ENCODE measurements at places on chromosomes 2 and 18.

GRCh38 chr18:24659827-24660720 lies 199.6 kb downstream of the HRH4 start:
- DNase-seq, result no peak

GRCh38 chr2:27811768-27812167 lies 40.2 kb downstream of the MRPL33 start:
- no peak for DNase-seq

- no peak for DNase-seq
These were observed 56.4 kb downstream of the SNORC start for GRCh38 chr2:232926431-232926939.

DNA sequence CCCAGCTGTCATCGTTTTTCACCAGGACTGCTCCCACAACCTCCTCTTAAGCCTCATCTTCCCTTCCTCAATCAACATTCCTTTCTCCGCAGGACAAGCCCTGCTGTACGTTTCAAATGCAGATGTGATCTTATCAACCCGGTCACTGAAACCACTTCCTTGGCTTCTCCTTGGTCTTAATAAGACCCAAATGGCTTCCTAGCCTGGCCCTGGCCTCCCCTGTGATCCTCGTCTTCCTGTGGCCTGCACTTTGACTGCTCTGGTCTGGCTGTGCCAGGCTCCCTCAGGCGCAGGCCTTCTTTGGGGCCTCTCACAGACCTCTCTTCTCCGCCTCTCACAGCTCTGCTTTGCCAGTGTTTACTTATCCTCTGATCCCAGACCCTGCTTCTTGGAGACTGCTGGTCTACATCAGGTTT lies 4.7 kb upstream of the ADNP2 start:
- DNase-seq, result no peak

DNA sequence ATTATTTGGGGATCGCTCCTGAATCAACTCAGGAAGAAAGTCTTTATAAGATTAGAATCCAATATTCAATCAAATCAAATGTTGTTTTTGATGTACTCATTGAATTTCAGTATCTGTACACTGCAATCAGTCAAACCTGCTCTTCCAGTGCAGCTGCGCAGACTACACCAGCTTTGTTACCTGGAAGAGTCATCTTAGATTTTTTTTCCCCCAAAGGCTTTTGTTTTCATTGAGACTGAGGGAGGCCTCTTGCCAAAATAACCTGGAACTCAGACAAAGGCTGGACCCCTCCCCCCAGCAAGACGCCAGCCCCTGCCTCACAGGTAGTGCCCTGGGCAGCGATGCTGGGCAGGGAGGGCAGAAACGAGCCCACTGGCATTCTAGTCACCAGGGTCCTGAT lies 74.8 kb downstream of the ARHGEF4 start:
- no peak for DNase-seq

GRCh38 chr2:99490623-99491461 lies 1.0 kb upstream of the REV1 start:
- DNase-seq, result peak; percentile 63

- no peak for DNase-seq
These were observed 257.9 kb downstream of the PTPRM start for GRCh38 chr18:7824970-7825369.

DNA sequence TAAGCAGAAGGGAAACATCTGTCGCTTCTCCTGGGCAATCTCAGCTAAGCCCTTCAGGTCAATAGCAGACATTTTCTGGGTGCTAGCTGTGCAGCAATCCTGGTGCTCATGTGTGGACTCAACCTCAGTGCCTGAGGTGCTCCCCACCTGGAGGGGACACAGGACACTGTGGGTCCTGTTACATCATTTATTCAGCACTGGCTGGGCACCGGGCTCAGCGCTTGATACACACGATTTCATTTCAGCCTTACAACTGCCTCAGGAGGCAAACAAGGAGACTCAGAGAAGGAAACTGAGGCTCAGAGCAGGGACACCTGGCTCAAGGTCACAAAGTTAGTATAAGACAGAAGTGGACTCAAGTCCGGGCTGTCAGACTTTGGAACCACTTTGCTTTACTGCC lies 46.7 kb downstream of the MARCO start:
- no peak for DNase-seq

DNA sequence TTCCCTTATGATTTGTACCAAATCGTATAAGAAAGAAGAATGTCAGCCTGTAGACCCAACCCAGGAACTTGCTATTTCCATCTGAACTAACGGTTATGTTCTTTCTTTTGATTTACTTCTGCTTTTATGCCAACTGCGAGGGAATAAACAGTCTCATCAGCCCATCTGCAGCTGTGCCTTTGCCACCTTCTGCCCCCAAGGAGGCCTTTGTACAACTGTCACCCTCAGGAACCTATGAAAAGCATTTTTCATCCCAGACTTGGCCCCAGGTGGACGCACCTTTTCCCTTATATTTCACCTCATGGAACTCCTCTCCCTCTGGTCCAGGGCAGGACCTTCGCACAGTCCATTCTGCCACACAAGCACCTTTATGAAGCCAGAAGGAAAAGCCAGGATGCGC lies 109.8 kb downstream of the AOX1 start:
- no peak for DNase-seq

GRCh38 chr2:118773826-118774225 lies 73.6 kb downstream of the EN1 start:
- no peak for DNase-seq

DNA sequence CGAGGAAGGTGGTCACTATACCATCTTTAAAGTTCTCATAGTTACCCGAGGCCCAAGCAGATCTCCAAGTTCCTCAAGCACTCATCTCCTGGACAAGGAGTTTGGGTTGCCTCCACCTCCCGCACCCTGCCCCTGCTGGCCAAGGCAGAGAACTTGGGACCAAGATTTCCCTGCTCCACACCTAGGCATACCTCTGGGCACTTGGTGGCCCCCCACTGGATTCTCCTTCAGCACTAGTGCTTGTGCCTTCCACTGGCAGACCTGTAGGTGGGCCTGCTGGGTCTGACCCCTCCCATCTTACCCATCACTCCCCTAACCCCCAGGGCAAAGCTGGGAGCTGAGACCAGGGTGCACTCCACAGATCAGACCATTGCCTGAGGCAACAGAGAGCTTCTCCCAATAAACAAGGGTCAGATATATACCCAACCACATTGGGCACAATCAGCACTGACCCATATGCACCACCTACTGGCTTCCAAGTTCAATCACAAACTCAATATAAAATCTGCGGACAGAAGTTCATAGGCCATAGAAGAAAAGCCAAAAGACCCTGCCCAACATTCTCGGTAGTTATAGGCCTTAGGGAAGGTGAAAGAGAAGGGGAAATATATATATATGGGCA lies 244.2 kb downstream of the EXOC6B start:
- DNase-seq, result no peak

DNA sequence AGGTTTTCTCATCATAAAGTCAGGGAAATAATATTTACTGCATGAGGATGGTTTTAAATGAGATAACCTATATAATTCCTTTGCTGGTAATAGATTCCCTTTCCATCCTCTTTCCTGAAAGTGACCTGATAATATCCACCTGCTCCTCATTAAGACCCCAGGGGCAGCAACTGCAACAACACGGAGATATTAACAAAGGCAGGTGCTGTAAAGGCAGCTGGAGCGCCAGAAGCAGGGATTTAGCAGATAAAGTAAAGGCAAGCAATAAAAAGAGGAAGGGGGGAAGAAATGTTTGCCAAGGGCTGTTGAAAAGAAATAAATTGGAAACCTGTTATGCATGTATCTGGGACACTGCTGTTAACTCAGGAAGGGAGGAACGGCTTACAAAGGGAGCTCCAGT lies 472.6 kb upstream of the KLHL29 start:
- no peak for DNase-seq

DNA sequence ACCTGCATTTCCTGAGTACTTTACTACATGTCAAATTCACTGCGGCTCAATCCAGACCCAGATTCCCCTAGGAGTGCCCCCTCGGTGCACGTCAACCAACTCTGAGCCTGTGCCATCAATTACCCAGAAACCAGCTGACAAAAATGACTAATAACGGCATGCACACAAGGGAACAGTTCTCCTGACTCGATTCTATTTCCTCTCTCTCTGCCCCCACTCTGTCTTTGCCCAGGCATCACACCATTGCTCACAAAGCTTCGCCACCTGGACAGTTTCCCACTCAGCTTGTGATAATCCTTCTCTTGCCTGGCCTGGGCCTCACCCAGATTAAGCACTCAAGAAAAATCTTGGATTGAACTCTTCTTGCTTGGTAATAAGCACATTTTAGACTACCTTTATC lies 115.3 kb upstream of the NDUFV2 start:
- DNase-seq, result no peak

DNA sequence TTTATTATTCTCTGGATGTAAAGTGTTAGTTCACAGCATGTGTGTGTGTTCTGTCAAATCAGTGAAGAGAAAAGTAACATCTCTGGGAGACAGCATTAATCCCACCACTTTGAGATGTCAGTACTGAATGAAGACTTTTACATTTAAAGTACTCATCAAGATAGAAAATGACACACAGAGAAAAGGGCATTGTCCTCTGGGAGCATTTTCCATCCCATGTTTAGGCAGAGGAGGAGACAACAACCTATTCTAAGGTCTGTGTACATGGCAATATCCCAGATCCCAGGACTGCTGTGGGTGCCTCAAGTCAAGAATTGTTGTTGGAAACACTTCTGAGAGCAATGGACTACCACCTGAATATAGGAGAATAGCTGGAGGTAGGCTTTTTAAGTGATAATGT lies 201.5 kb downstream of the PPP1R1C start:
- no peak for DNase-seq

- DNase-seq, result no peak
These were observed 112.4 kb downstream of the SPP2 start for GRCh38 chr2:234162861-234163260.

GRCh38 chr2:8090748-8091700 lies 590.8 kb upstream of the ID2 start:
- DNase-seq, result no peak

GRCh38 chr2:128442053-128442751 lies 123.5 kb upstream of the HS6ST1 start:
- DNase-seq, result no peak

- no peak for DNase-seq
These were observed 18.3 kb upstream of the CHCHD5 start for GRCh38 chr2:112566104-112566503.

DNA sequence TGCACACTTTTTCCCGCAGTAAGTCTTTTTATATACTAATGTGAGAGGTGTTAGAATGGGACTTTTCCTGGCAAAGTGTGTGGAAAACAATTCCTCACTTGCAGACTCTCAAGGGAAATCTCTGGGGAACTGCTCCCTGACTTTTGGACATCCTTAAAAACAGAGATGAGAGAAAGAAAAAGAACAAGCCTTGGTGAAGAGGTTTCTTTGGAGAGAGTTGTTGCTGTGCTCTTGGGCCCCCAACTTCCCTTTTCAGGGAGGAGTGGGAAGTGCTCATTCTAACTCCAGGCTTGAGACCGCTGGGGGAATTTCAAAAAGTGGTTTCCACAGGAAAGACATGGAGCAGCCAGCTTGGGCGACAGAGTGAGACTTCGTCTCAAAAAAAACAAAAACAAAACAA lies 142.6 kb upstream of the SPRED2 start:
- no peak for DNase-seq

DNA sequence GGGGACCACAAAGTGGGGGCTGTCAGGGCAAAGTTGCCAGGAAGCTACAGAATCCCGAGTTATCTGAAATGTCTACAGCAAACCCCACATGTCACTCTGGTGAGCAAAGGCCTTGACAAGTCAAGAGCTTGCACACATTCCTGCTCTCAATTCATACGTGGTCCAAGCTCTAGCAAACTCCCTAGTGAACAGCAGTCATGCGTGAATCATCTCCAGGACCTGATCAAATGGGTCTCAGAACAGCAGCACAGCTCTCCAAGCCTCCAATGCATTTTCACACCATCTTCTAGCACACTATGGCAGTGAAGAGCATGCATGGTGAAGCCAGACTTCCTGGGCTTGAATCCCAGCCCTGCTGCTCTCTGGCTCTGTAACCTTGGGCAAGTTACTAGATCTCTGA lies 68.5 kb downstream of the MYO5B start:
- no peak for DNase-seq

DNA sequence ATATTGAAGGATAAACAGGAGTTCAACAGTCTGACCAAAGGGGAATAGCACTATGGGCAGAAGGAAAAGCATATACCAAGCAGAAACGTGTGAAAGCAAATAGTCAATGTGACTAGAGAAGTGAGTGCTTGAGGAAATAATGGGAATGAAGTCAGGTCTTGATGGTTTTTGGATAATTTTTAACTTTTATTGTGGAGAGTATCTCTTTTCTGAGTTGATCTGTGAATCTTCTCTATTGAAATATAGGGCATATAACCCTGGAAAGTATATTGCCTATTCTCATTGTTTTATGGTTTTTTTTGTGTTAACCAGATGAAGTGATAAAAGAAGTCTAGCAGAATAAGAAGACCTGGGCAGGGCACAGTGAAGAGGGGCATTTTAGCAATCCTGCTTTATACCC lies 16.4 kb upstream of the FABP1 start:
- no peak for DNase-seq

DNA sequence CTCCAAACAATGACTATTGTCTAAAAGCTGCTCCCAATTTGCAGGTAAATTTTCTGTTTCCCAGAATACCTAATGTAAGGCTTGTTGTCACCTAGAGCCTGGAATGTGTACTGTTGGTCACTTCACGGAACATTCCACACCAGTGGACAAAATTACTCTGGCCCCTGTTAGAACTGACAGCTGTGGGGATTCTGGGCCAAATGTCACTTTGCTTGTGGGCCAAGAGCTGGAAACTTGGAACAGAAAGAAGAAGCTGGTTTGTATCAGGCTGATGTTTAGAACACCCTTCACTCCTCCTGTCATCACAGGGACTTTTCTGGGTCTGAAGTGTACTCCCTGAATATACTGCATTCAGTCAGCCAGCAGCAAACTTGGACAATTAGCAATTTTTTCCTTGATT lies 495.6 kb upstream of the SYT4 start:
- no peak for DNase-seq

GRCh38 chr2:134137182-134137611 lies 116.7 kb upstream of the MGAT5 start:
- DNase-seq, result peak; percentile 40

DNA sequence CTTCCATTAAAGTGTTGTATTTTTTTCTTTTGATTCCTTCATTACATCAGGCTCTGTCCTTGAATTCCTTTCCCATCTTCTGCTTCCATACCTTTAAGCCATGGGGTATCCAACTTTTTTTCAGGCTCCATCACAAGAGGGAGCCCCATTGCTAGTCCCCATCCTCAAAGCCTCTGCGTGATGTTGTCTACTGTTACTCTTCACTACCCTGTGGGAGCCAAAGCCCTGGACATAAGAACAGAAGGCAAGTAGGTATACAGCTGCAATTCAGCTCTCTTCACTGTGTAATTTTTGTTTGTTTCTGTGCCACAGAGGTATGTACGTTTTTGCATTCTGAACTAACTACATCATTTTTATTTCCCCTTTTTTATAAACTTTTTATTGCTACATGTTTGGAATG lies 36.6 kb upstream of the CCNYL1 start:
- DNase-seq, result no peak

DNA sequence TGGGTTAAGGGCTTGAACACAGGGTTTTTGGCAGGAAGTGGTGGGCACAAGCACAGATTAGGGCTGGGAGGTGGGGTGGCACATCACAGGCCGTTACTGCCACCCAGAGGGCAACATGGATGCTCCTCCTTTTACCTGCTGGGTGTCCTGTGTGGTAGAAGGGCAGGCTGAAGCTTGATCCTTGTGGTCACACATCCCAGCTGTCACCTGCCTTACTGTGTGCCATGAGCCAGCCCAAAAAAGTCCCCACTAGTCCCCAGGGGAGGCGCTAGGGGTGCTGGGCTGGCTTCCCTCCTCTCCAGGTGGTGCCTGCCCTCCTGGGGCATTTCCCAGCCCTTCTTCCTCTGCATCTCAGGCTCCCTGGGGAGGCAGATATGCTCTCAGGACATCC lies 50.5 kb upstream of the ALPP start:
- no peak for DNase-seq

Data from midbrain (tissue), 1 donor.